Activated B cell treated with CpG ODN at 0.5 μM for 24 hours (primary cell): ENCODE measurements at places on chromosomes 7 and 10. TPM values are rescaled to one million over a fixed set of nuclear protein-coding genes. Genes with fewer than 3 reads are reported as not detected.

- H3K4me1 ChIP-seq = no peaks in the 10 kb centered on the region
- no peak overlapping the region for H3K27ac ChIP-seq
- H3K27me3 ChIP-seq = peaks cover 2% of the 10 kb centered on the region
- no peak overlapping the region for H3K4me3 ChIP-seq
These were observed 25.9 kb downstream of the BAG3 start for GRCh38 chr10:119677126-119677525.

LRRC17 gene
- total RNA-seq = 0.16 and 0.34 TPM in 2 replicates

GRCh38 chr7:120582916-120583315, 275.0 kb downstream of the TSPAN12 start:
- H3K27ac ChIP-seq = no peak overlapping the region
- H3K4me3 ChIP-seq = no peak overlapping the region
- H3K36me3 ChIP-seq = no peaks in the 10 kb centered on the region
- no peak for DNase-seq
- no peaks in the 10 kb centered on the region for H3K4me1 ChIP-seq
- H3K27me3 ChIP-seq = no peaks in the 10 kb centered on the region

DNA sequence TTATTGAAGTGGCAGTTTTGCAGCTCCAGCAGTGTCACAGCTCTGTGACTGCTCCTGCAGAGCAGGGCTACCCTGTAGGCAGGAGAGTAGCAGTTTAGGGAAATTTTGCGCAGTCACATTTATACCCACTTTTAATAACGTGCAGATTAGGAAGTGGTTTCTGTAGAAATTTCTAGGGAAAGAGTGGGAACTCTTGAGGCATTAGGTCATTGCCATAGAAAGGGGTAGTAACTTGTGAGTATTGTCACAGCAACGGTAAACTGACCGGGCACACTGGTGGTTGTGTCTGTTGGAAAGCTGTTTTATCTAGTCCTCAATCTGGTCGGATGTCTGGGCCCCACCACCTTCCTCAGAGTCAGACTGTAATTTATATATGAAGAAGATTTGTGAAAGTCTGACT, 51.9 kb downstream of the CDC14C start:
- H3K4me3 ChIP-seq = no peak overlapping the region
- no peaks in the 10 kb centered on the region for H3K36me3 ChIP-seq
- no peaks in the 10 kb centered on the region for H3K27me3 ChIP-seq
- H3K4me1 ChIP-seq = no peaks in the 10 kb centered on the region
- no peak overlapping the region for H3K27ac ChIP-seq

IGFBP3 gene
- total RNA-seq = not detected in 2 replicates

GRCh38 chr10:78620985-78621799, 447.6 kb upstream of the ZMIZ1 start:
- no peaks in the 10 kb centered on the region for H3K4me1 ChIP-seq
- no peak for DNase-seq
- H3K4me3 ChIP-seq = no peak overlapping the region
- H3K36me3 ChIP-seq = no peaks in the 10 kb centered on the region
- H3K27me3 ChIP-seq = peaks cover 14% of the 10 kb centered on the region

DNA sequence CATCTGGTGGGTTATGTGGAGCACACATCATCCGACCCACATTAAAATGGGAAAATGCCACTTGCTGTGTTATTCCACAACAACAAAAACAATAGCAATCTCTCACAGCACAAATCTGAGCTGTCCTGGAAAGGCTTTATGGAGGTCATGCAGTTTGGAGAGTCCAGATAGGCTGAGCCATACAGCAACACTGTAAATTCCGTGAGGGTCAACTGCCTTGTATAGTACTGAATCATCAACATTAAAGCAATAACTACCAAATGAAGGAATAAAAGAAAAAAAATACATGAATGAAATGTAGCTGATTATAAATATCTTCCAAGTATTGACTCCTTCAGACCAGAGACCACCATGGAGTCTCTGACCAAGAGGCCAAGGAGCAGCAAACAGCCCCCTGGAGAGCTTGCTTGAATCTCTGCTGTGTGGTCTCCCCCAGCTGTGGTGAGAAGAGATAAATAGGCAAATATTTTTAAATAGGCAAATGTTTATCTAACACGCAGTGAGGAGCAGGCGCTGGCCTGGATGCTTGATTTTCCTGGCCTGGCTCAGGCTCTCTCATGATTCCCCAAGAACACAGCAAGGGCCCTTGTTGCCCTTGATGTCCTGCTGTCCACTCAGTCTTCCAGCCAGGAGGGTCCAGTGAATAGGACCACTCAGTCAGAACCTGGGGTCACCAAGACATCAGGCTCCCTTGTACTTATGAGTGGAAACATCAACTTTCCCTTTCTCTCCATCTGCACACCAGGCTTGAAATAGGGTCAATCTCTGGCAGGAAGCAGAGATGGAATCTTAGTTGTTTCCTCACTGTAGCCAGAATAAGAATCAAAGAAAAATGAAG, 1021.3 kb downstream of the XPNPEP1 start:
- no peaks in the 10 kb centered on the region for H3K36me3 ChIP-seq
- peaks cover 2% of the 10 kb centered on the region for H3K27me3 ChIP-seq
- H3K4me3 ChIP-seq = peak overlapping the region; percentile 11
- peaks cover 15% of the 10 kb centered on the region for H3K4me1 ChIP-seq
- H3K27ac ChIP-seq = no peak overlapping the region
